ENCODE measurements at places on chromosomes 7 and 10.

GRCh38 chr7:142391191-142391992 is 133.5 kb upstream of the PRSS58 start:
- DNase-seq, result no peak

DNA sequence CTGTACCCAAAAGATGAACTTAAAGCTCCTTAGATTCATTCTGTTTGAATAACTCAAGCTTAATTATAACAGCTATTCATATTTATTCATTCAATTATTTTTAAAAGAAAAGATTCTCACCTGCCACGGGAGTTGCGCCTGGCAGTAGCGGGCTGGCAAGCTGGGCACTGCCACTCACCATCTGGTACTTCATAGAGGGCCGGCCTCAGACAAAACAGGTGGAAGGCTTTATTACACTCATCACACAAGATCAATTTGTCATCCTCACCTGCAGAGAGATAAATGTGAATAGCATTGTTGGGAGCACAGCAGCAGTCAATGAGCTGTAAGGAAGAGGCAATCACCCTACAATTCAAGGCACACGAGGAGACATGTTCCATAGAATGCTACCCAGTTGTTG is 15.8 kb downstream of the FZD9 start:
- DNase-seq, result no peak

DNA sequence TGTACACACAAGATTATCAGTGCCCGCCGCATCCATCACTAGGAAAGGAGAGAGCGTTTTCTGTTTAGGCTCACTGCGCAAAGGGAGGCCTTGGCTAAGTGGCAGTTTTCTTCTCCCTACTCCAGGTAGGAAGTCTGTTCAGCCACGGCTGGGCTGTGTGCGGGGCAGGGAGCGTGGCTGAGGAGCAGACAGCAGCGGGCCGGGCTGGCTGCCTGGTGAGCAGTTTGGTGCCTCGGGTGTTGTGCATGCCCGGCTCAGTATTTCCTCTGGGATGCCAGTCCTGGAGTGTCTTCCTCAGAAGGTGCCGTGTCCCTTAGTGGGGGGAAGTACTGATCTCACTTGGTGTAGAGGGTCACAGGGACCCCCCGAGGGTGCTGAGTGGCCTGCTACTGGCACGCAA is 114.4 kb downstream of the NT5C2 start:
- DNase-seq, result no peak

GRCh38 chr10:54363390-54363789 is 437.6 kb downstream of the PCDH15 start:
- no peak for DNase-seq

DNA sequence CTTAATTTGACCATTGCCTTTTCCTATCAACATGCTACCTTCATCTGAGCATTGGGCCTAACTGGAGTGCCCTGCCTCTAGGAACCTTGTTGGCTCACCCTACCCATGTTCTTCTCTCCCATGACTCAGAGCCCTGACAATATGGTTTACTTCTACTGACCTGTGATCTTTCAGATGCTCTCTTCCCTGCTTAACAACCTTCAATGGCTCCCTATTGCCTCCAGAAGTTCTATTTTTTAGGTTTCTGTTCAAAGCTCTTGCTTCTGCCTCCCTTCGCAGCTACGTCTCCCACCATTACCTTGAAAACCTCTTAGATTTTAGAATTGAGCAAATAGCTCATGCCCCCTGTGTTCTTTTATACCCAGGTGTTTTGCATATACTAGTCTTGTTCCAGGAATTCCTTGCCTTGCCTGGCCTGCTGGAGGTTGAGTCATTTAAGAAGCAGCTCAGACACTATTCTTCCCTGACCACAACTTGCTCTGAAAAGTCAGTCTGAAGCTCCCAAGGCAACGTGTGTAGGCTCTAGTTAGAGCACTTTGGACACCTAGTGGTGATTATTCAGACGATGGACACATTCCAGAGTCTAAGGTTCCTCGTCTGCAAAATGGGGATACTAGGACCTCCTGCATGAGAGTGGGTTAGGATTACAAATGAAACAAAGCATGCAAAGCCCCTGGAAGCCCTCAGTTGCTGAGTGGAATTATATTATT is 64.4 kb upstream of the EMX2 start:
- no peak for DNase-seq

- peak; percentile 58 for DNase-seq
Observed at GRCh38 chr7:158829021-158829341, 328 bp downstream of the ESYT2 start.
